ENCODE measurements at places on chromosomes 6 and 20.

DNA sequence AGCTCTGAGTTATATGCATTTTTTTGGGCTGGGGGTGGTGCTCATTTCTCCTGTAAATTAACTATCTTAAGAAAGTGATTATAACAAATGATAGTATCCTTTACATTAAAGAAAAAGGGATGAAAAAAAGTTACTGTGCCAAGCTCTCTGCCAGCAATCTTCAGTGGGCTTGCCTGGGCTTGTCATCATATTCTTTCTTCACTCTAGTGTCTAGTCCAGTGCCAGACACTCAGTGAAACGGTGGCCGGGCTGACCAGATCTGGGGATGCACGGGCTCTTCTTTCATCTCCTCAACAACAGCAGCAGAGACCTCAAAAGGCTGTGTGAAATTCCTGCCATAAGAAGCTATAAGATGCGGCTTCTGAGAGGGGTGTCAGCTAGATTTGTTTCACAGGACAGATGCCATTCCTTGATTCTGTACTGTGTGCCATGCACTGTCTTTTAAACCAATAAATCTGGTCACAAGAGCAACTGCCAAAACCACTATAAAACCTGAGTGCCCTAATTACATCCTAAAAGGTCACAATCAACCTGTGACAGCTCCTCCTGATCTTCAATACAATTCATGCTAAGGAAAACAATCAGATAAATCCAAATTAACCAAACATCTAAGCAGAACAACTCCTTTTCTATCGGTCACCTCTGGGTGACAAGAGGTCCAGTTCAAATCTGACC is 12.1 kb downstream of the EXOC2 start:
- DNase-seq = no peak

- no peak for DNase-seq
Observed at GRCh38 chr20:59825944-59826759, 107.3 kb downstream of the SYCP2 start.

DNA sequence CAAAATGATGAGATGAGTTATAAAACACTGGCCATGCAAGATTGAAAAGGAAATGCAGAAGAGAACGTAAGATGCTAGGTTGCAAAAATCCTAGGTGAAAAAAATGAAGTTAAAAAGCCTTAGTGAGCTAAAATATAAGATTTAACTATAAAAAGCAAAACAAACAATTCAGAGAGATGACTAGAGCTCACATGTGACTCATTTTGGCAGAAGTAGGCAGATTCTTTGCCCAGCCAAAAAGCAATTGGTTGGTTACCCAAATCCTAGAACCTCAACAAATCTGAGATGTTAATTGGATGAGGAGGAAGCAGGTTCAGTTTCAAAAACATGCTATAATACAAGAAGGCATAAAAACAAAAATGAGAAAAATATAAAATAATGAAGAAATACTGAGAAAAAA is 249.1 kb downstream of the OGFRL1 start:
- DNase-seq = no peak

DNA sequence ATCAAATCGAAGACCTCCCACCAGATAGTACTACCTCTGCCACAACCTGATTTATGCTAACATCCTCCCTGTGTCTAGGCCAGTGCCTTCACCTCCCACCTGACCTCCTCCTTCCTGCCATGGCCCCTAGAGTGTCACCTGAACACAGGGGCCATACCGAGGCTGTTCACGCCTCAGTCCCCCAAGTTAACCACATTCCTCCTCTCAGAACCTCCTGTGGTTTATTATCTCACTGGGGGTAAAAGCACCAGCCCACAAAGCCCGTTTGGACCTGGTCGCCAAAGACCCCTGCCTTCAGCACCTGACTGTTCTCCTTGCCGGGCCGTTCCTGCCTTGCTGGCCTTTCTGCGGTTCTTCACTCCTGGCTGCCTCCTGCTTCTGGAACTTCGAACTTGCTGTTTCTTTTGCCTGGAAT is 13.7 kb downstream of the MAS1 start:
- no peak for DNase-seq

- no peak for DNase-seq
Observed at GRCh38 chr6:53119772-53120409, 28.8 kb downstream of the GCM1 start.

DNA sequence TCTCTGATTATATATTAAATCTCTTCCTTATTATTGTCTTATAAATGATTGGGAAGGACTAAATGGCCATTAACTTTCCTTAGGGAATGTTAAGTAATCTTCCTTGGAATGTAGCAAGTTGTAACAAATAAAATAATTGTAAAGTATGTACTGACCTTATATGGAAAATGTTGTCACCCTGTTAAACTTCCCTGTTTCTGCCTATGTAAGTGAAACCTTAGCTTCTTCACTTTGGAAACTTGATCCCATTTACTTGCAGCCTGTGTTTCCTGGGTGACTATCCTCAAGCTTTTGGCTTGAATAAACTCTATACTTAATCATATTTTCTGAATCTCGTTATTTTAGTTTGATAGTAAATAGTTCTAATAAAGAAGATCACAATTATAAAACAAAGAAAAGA is 519.5 kb upstream of the PTCHD4 start:
- DNase-seq = no peak

DNA sequence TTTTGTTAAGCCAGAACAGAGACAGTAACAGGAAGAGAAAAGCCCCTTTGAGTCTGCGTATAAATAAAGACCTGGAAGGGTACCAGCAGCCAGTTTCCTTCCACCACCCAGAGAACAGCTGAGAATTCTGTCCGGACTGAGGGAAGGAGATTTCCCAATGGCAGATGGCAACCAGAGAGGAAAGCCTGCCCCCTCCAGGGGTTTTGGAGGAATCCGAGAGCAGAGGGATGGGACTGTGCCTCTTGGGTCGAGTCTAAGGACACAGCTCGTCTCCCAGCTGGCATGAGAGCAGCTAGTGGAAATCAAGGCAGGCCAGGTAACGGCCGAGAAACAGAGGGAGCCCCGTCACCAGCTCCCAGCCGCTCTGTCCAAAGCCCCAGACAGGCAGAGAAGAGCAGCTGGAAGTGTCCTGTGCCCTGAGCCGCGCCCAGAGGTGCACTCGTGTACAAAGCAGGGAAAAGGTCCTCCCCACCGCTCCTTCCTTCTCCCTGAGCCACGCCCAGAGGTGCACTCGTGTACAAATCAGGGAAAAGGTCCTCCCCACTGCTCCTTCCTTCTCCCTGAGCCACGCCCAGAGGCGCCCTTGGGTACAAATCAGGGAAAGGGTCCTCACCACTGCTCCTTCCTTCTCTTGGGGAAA is 134.0 kb upstream of the SNX9 start:
- no peak for DNase-seq

DNA sequence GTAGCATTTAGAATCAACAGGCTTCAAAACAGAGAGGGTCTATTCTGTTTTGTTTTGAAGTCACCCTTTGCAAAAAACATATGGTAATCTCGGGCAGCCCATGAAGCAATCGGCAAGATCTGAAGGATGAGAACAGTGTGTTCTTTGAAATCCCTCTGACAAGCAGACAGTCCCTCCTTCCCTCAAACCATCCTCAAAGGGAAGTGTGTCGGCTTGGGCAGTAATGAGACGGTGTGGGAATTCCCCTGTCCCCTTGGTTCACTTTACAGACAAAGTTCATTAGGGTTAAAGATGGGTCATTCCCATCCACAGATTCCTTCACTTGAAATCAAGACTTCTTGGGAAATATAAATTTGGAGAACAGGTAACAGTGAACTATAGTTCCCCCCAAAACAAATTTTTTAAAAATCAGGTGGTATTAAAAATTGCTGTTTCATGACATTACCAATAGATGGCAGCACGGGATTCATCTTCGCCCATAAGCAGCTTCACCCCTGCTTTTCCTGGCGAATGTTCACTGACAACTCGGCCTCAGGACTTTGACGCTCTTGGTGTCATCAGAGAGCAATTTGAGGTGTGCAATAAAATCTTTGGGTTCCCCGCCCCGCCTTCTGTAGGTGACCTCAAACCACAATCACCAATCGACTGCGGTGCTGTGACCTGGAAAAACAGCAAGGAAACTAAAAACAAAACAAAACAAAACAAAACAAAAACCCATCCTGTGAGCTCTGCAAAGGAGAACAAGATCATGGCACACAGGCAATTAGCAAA is 159.3 kb upstream of the TNFAIP3 start:
- peak; percentile 56 for DNase-seq

GRCh38 chr6:10613077-10613476 is 81.3 kb downstream of the C6orf52 start:
- DNase-seq = no peak

GRCh38 chr6:90251295-90251992 is 45.2 kb downstream of the BACH2 start:
- no peak for DNase-seq

DNA sequence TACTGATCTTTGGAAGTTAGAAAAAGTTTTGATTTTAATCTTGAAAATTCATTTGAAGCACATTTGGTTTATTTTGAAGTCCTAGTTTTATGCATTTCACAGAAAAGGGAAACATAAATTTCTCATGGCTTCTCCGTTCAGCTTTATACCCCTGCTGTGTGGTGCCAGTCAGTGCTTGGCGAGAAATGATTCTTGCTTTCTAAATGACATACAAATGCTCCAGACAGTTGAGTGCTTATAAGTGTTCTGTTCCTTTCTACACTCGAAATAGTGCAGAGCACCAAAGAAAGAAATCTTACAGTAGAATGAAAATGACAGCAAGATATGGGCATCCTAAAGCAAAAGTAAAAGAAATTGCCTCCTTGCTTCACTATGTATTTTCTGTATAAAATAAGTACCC is 9.0 kb upstream of the ZNF292 start:
- no peak for DNase-seq

DNA sequence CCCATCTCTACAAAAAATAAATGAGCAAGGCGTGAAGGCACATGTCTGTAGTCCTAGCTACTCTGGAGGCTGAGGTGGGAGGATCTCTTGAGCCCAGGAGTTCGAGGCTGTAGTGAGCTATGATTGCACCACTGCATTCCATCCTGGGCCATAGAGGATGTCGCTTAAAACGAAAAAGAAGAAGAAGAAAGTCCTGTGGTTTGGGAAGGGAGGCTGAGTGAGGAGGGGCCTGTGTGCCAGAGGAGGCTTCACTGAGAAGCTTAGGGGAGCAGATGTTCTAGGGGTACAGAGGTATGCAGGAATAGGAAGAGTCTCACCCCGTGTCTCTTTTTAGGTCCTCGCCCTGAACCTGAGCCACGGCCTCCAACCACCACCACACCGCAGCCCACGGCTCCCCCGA is 4.2 kb downstream of the MMP9 start:
- DNase-seq = no peak

- DNase-seq = no peak
Observed at GRCh38 chr6:132820629-132821381, 6.4 kb downstream of the RPS12 start.

DNA sequence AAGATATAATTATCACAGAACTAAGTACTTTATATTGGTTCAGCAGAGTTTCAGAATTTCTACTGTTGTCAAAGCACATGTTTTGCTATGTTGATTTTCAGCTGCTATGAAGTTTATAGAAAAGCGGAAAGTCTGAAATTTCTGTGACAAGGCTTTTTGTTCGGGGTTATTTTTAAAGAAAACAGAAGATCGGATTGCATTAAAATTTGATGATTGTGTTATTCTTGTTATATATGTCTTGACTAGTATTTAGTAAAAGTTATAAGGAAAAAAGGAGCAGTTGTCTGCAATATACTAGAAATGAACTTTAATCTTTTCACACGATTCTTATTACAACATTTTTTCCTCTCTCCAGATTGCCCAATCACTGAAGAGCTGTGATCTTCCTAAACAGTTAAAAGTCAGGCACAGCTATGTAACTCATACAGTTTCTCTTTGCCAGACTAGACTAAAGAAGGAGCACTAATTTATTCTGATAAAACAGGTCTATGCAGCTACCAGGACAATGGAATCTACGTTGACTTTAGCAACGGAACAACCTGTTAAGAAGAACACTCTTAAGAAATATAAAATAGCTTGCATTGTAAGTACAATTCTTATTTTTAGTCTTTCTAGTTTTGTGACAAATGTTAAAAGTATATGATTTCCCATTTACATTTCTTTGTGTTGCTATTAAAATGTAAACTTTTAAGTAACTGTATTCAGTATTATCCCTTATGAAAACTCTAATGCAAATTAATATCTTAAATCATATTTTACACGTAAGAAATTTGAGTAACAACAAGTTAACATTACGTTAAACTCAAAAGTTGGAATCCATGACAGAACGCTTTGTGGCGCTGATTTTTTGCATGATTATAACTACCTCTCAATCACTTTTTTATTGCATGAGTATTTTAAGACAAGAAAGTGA is at the start of gene ENPP3:
TSS of gene ENPP3 (plus strand) at position 423 of the 913 bp plus-strand sequence. CDS start at position 506, 83 bp downstream.
- DNase-seq = no peak

DNA sequence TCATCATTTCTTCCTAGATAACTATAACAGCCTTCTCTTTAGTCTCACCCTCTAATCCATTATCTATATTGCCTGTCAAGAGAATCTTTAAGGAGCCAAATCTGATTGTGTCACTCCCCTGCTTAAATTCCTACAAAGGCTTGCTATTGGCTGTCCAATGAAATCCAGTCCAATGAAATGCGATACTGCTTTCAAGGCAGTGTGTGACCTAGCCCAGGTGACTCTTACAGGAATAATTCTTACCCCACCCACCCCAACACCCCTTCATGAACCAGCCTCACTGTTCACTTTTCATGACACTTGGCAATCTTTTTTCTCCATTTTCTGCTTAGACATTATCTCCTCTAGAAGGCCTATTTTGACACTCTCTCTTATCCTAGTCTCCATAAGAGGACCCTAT is 163.3 kb upstream of the MARCKS start:
- DNase-seq = no peak

DNA sequence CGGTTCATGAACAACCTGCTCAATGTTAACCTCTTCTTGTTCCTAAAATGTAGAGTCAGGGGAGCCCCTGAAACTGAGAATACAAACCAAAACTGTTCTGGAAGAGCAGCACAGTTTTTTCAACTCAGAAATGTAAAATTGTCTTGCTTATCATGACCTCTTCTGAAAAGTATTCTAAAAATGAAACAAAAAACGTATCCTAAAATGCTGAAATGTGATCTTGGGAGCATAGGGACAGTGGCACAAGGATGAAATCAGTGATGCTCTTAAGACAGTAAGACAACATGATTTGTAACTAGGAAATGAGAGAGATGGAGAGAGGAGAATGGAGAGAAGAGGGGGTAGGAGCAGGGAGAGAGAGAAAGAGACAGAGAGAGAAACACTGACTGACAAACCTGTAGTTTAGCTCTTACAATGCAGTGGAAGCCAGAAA is 27.5 kb downstream of the NCOA7 start:
- DNase-seq = no peak

- DNase-seq = no peak
Observed at GRCh38 chr6:13712599-13712898, 914 bp upstream of the RANBP9 start.

- DNase-seq = no peak
Observed at GRCh38 chr6:87628881-87629280, 38.9 kb downstream of the ORC3 start.

- no peak for DNase-seq
Observed at GRCh38 chr6:90939906-90940305, 353.0 kb upstream of the MAP3K7 start.
